ENCODE measurements at places on chromosomes 1 and 21. TPM values are rescaled to one million over a fixed set of nuclear protein-coding genes. Genes with fewer than 3 reads are reported as not detected.

Gene SOAT1
- 33.3 TPM for total RNA-seq

Gene SYNC
- total RNA-seq: 6.4 TPM

Gene HAO2
- 0.23 TPM for total RNA-seq

Gene CFHR4
- total RNA-seq: not detected

Gene TCHHL1
- not detected for total RNA-seq

Gene C1QB
- total RNA-seq: 92.9 TPM

Gene VANGL2
- total RNA-seq: 12.7 TPM

Gene FAM78B
- total RNA-seq: 3.6 TPM

Gene RUNX3
- total RNA-seq: 5.3 TPM

Gene TRIM58
- total RNA-seq: 0.42 TPM

Gene ZNF593
- 43.2 TPM for total RNA-seq

Gene JUN
- total RNA-seq: 37.9 TPM

Gene OR2L13
- total RNA-seq: not detected

Gene LCE1E
- not detected for total RNA-seq

Gene AGT
- 47.6 TPM for total RNA-seq

Gene GPX7
- 8.9 TPM for total RNA-seq

Gene C1orf87
- not detected for total RNA-seq

Gene MPZ
- 3.1 TPM for total RNA-seq

Gene A3GALT2
- total RNA-seq: not detected

Gene TTC4
- total RNA-seq: 24.8 TPM

Gene CFAP45
- 1.6 TPM for total RNA-seq

Gene CAMK1G
- 0.68 TPM for total RNA-seq

Gene SYT11
- total RNA-seq: 11.3 TPM

Gene SV2A
- total RNA-seq: 5.5 TPM

Gene KIF26B
- total RNA-seq: 8.0 TPM

Gene RGS1
- total RNA-seq: 50.0 TPM

Gene PUM1
- total RNA-seq: 174 TPM

Gene B3GALT5
- total RNA-seq: 21.9 TPM
